ENCODE measurements at places on chromosomes 7 and 10.

DNA sequence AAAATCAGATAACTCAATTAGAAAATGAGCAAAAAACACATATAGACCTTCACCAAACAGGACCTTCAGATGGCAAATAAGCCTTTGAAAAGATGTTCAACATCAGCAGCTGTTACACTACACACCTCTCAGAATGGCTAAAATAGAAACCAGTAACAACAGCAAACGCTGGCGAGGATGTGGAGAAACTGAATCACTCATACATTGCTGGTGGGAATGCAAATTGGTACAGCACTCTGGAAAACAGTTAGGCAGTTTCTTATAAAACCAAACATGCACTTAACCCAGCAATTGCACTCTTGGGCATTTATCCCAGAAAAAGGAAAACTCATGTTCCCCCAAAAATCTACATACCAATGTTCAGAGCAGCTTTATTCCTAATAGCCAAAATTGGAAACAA is 37.7 kb upstream of the SMARCD3 start:
- DNase-seq: no peak

DNA sequence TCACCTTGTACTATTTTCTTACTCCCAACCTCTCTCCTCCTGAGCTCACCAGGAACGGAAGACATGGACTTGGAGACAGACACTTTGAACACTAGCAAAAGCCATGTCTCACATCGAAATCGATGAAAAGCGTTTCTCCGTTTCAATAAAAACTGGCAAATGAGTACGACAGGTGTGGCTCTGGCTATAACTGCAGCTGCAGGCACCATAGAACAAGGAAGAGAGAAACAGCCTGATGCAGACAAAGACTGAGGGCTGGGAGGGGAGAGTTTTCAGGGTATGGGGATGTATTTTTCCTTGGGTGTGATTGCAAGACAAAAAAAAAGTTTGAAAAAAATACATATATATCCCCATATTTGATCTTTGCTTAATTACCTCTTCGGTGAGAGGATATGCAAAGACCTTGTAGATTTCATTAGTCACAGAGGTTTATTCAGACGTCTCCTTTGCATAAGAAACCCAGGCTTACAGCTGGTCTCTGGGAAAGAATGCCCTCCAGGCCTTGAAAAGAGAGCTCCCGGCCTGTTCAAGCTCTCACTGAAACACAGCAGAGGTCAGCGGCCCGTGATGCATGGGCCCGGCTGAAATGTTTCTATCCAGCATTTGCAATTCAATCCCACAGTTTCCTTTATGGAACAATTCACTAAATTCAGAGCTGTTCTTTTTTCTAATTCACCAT is 63.1 kb downstream of the TLL2 start:
- DNase-seq: no peak

- no peak for DNase-seq
Measured at GRCh38 chr10:70162892-70163201, 7.5 kb downstream of the SAR1A start.

- no peak for DNase-seq
Measured at GRCh38 chr7:11612737-11613136, 219.3 kb downstream of the THSD7A start.

- no peak for DNase-seq
Measured at GRCh38 chr7:45363669-45364068, 206.1 kb downstream of the RAMP3 start.

GRCh38 chr10:63935705-63936104 is 414.5 kb downstream of the REEP3 start:
- peak; percentile 2 for DNase-seq
